ENCODE measurements at places on chromosomes 6 and 20. TPM values are rescaled to one million over a fixed set of nuclear protein-coding genes. Genes with fewer than 3 reads are reported as not detected.

GRCh38 chr20:50381771-50382593 lies 128.2 kb upstream of the PTPN1 start:
- H3K27me3 ChIP-seq: no peaks in the 10 kb centered on the region
- peaks cover 37% of the 10 kb centered on the region for H3K4me1 ChIP-seq
- peak overlapping the region; percentile 40 for H3K4me3 ChIP-seq
- peak overlapping the region; percentile 6 for H3K27ac ChIP-seq
- DNase-seq: no peak

GRCh38 chr6:150116200-150116800 lies 26.5 kb upstream of the PPP1R14C start:
- no peak overlapping the region for H3K4me3 ChIP-seq
- H3K4me1 ChIP-seq: no peaks in the 10 kb centered on the region
- DNase-seq: no peak
- no peak overlapping the region for H3K27ac ChIP-seq
- no peaks in the 10 kb centered on the region for H3K36me3 ChIP-seq

GRCh38 chr20:62540504-62540903 lies 64.7 kb upstream of the GATA5 start:
- no peaks in the 10 kb centered on the region for H3K36me3 ChIP-seq
- H3K4me1 ChIP-seq: no peaks in the 10 kb centered on the region
- H3K4me3 ChIP-seq: no peak overlapping the region

- peaks cover 66% of the 10 kb centered on the region for H3K4me1 ChIP-seq
- H3K27ac ChIP-seq: peak overlapping the region; percentile 71
- no peaks in the 10 kb centered on the region for H3K27me3 ChIP-seq
- peak; percentile 50 for DNase-seq
Measured at GRCh38 chr20:53750827-53751619, 157.4 kb upstream of the ZNF217 start.

DNA sequence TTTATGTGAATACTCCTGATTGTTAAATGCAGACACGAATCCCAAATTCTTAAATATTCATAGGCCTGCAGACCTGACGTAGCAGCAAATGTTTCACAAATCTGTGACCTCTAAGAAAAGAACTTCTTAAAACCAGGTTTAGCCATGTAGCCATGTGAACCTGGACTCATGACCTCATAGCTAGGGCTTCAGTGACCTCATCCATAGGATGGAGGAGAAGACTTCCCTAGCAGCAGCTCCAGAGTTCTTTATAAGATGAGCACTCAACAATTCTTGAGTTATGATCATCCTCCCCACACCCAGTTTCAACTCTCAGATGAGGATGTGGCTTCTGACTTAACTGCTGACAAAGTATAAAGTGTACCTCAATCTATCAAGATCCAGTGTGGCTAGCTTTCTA lies 45.8 kb upstream of the TCF21 start:
- H3K27me3 ChIP-seq: no peaks in the 10 kb centered on the region
- DNase-seq: no peak
- no peaks in the 10 kb centered on the region for H3K4me1 ChIP-seq
- H3K27ac ChIP-seq: no peak overlapping the region

- no peak overlapping the region for H3K27ac ChIP-seq
- no peaks in the 10 kb centered on the region for H3K27me3 ChIP-seq
- no peaks in the 10 kb centered on the region for H3K4me1 ChIP-seq
- no peak for DNase-seq
- H3K36me3 ChIP-seq: no peaks in the 10 kb centered on the region
- H3K4me3 ChIP-seq: no peak overlapping the region
Measured at GRCh38 chr6:72322771-72323170, 299.1 kb upstream of the KCNQ5 start.

DNA sequence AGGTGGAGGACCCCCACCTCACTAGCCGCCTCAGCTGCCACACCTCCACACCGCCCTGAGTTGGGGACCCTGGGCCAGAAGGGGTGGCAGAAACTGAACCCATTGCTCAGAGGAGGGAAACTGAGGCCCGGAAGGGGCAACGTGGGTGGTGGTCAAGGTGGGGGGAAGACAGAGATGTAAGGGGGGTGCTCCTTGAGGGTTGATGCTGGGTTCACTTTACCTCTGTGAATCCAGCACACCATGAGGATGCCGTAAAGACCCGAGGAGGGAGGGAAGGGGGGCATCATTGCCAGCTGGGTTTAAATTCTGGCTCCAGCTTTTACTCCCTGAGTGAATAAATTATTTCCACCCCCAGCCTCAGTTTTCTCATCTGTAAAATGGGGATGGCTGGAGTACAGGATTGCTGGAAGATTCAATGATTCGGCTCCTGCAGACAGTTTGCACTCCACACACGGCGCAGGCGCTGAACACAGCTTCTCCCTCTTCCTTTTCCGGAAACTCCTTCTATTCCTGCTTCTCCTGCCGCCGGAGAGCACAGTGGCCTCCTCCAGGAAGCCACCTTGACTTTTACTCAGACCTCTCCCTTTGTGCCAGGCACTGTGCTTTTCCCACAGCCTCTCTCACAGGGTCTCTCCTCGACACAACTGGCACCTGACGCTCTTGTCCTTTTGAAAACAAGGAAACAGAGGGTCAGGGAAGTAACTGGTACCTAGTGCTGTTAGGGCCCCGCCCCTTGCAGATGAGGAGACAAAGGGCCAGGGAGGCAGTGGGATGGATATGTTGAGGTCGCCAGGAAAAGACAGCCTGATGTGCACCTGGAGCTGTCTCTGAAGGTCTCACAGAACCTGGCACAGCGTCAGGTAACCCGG lies 59.4 kb downstream of the UBE2V1 start:
- H3K27ac ChIP-seq: no peak overlapping the region
- no peaks in the 10 kb centered on the region for H3K27me3 ChIP-seq
- H3K36me3 ChIP-seq: no peaks in the 10 kb centered on the region
- DNase-seq: no peak
- no peaks in the 10 kb centered on the region for H3K4me1 ChIP-seq

GRCh38 chr6:170148709-170149470 lies 142.0 kb downstream of the DLL1 start:
- no peaks in the 10 kb centered on the region for H3K36me3 ChIP-seq
- no peaks in the 10 kb centered on the region for H3K27me3 ChIP-seq
- peak overlapping the region; percentile 36 for H3K4me3 ChIP-seq
- H3K4me1 ChIP-seq: peaks cover 51% of the 10 kb centered on the region
- no peak for DNase-seq
- peak overlapping the region; percentile 45 for H3K27ac ChIP-seq

- H3K36me3 ChIP-seq: no peaks in the 10 kb centered on the region
- H3K27me3 ChIP-seq: no peaks in the 10 kb centered on the region
- no peak overlapping the region for H3K27ac ChIP-seq
- H3K4me1 ChIP-seq: no peaks in the 10 kb centered on the region
- DNase-seq: no peak
- H3K4me3 ChIP-seq: no peak overlapping the region
Measured at GRCh38 chr20:25296094-25297093, 48.5 kb downstream of the PYGB start.

PNLDC1 gene
- total RNA-seq: 0.39 TPM

SLC35D3 gene
- not detected for total RNA-seq

TTI1 gene
- total RNA-seq: 41.6 TPM

CYP21A2 gene
- 0.40 TPM for total RNA-seq
